Stimulated activated CD8-positive, alpha-beta memory T cell treated with anti-CD3 and anti-CD28 coated beads, Interleukin-15, amount 100 ng/mL, for 48 hours (primary cell): ENCODE measurements at places on chromosomes 12 and 14.
A peak's percentile ranks its signal among the peaks of the same experiment; 100 is the strongest.

DNA sequence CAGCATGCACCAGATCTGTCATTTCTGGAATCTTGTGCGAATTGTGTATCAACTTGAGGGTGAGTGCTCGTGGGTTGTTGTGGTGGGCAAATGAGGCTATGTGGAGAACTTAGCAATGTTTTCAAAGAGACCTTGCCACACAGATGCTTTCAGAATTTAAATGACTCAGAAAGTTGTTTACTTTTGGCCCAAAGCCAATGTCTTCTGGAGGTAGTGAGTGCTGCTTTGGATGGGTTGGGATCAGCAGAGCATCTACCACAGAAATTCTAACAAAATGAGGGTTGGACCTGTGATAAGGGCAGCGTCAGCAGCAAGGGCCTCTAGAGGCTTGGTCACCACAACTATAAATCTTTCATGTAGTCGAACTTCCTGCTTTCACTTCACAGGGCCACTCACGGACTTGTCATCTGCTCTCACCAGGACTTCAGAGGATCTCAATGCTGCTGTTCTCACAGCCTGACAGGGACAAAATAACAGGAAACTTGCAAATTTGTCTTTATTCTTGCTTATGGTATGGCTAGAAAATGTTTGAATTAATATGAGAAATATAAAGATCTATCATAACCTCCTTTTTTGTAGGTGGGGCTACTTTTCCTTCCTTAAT, 111.4 kb downstream of the DACT1 start:
- peak; percentile 21 for DNase-seq

DNA sequence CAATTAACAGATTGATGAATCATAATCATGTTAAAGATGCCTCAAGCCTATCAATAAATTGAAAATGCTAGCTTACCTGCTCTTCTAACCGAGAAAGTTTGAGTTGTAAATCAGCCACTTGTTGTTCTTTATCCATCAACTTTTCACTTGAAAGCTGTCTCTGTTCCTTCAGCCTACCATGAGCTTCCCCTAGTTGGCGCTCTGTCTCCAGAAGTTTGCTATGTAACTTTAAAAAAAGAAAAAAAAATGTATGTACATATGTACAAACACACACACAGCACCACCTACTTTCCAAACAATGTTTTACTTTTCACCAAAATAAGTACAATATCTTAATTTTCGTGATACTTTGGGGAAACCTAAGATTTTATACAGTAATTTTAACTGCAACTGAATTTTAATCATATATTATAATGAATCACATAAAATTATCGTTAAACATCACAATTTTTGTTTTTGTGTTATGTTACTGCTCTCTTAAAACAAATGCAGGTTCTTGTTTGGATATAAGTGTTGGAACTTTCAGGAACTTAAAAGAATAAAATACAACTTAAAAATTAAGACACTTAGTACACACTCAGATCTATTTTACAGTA, 101.2 kb downstream of the EEA1 start:
- no peak for DNase-seq

GRCh38 chr12:79886917-79887519, 47.9 kb downstream of the PPP1R12A start:
- no peak for DNase-seq

- no peak for DNase-seq
Measured at GRCh38 chr14:83255015-83255726, 1721.5 kb upstream of the SEL1L start.

DNA sequence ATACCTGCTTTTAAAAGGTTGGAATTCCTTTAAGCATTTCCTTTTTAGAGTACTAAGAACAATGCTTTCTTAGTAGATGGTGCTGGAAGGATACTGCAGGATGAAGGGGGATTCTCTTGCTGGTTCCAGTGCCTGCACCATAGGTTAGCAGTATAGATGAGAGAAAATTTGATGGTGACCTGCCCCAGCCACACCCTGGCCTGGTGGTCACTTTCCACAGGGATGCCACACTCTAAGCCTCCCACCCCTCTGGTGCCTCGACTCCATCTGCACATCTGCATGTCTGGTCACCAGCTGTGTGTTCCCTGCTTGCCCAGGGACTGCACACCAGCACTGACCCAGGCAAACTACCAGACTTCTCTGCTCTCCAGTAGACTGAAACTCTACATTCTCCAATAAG, 19.1 kb downstream of the SLC2A3 start:
- no peak for DNase-seq

DNA sequence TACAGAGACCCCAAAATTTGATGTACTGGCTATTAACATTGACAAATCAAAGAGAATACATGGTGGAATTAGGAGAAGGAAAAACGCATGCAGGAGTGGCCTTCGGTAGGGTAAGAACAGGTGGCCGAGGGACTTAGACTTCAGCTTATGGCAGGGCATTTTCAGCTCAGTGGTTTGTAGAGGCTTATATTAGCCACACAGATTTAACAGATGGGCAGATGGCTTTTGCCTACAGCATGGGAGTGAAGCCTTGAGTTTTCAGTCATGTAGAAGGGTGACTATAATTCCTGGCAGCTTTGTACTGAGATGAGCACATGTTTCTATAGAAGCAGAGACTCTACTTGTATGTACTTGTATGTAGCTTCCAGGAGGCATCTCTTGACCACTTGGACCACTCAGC, 40.9 kb upstream of the PLEKHA5 start:
- no peak for DNase-seq

GRCh38 chr14:50002926-50003212, 110.0 kb downstream of the ARF6 start:
- DNase-seq = no peak

- DNase-seq = no peak
Measured at GRCh38 chr12:27667540-27667939, 28.7 kb upstream of the REP15 start.
